K562 (cell line): ENCODE measurements at places on chromosomes 3 and 15. TPM values are rescaled to one million over a fixed set of nuclear protein-coding genes. Genes with fewer than 3 reads are reported as not detected.

DNA sequence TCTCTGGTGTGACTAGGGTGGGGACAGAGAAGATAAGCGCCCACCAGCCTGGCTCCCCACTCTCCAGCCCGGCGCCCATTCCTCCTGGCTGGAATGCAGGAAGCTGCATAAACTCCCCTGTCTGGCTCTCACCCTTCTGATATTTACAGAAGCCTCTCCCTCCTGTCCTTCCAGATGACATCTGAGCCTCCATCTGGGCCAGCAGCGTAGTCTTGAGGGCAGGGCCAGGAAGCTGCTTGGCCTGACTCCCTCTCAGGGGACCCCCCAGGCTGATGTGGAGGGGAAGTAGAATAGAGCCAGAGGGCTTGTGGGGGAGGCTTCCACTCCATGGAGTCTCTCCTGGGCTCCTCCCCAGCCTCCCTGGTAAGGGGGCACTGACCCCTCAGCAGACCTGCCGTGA, 49.9 kb downstream of the LINGO1 start:
- no peaks in the 10 kb centered on the region for H3K4me1 ChIP-seq
- no peak overlapping the region for H3K4me3 ChIP-seq
- DNase-seq, result no peak

Gene ACKR2
- total RNA-seq, result 0.69 and 0.85 TPM in 2 replicates

Gene KNG1
- 0.07 and 0.09 TPM in 2 replicates for total RNA-seq

DNA sequence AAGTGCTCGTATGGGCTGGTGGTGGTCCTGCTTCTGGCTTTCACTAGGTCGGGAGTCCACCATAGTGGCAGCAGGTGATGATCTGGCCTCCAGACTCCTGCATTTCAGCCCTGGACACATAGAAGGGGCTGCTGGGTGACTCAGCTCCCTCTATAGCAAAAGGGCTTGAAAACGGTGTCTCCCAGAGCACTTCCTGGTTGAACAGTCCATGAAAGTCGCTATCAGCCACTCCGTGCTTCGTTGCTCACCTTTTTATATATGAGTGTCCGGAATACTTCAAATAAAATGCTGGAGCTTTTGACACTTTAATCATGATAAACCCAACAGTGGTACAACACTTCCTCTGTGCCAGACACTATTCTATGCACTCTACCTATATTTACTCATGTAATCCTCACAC, 213.2 kb downstream of the PDZRN3 start:
- H3K27ac ChIP-seq, result no peak overlapping the region
- H3K4me1 ChIP-seq, result no peaks in the 10 kb centered on the region
- no peaks in the 10 kb centered on the region for H3K36me3 ChIP-seq
- H3K27me3 ChIP-seq, result peaks cover 10% of the 10 kb centered on the region; the same call in 1 of the 2 replicates
- no peak overlapping the region for H3K4me3 ChIP-seq
- DNase-seq, result no peak

Gene UCN2
- total RNA-seq, result 0.11 TPM in 1 of 2 replicates, not detected in the other

- H3K36me3 ChIP-seq, result no peaks in the 10 kb centered on the region
- H3K4me3 ChIP-seq, result no peak overlapping the region
- no peak for DNase-seq
- no peak overlapping the region for H3K27ac ChIP-seq
Observed at GRCh38 chr15:48501208-48501607, 144.3 kb downstream of the FBN1 start.

Gene BCL2A1
- total RNA-seq, result 0.54 TPM in 1 of 2 replicates, not detected in the other
